ENCODE measurements at places on chromosomes 1 and 21. TPM values are rescaled to one million over a fixed set of nuclear protein-coding genes. Genes with fewer than 3 reads are reported as not detected.
A peak's percentile ranks its signal among the peaks of the same experiment; 100 is the strongest.

Gene SUSD4
- total RNA-seq: not detected

GRCh38 chr1:244092964-244093638, 42.0 kb downstream of the ZBTB18 start:
- no peak for DNase-seq

Gene AMY1B
- total RNA-seq: not detected

- DNase-seq: no peak
Observed at GRCh38 chr1:85607126-85607920, 26.8 kb downstream of the CCN1 start.

DNA sequence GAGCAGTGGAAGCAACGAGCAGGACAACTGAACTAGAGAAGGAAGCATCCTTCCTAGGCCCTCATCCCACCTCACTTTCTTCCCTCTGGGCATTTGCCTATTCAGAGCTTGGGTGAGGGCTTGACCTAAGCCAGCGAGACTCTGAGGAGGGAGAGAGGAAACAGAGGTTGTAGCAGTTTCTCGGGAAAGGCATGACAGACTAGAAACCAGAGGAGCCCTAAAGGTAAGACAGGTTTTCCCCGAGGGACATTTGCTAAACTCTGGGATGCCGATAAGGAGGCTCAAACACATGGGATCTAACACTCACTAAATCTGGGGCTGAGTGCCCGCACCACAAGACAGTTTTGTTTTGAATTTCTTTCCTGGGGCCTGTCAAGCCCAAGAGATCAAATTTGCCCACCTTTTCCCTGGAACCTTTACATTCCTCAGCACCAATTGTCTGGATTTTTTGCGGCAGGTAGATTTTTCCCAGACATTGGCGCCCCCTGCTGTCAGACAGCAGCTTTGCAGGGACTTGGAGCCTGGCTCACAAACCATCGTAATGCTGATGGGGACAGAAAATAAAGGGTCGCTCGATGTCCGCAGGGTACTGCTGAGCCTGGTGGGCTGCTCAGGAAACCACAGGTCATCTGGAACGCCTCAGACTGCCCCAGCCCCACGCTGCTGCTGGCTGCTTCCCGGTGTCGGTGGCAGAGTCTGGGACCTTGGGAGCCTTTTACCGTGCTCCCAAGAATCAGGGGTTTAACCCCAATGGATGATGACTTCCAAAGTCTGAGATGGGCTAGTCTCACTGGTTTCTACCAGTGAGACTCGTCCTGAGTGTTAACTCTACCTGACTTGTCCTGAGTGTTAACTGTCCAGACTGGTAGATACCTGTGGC, 23.4 kb upstream of the TSPAN2 start:
- no peak for DNase-seq

DNA sequence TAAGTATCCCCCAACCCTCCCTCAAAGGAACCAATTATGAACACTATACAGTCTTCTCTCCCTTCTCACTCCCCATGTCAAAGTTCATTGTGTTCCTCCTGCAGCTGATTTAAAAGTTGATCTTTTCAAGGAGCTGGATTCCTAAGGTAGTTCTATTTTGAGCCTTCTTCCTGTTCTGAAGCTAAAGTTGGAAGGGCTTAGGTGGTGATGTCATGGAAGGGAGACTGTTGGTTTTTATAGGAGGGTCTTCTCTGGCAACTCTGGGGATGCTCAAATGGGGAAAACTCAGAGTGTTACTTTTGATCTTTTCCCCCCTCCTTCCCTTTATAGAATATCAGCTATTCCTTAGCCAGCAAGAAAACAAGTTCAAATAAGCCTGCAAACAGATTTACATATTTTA, 83.0 kb upstream of the AK4 start:
- no peak for DNase-seq

- no peak for DNase-seq
Observed at GRCh38 chr1:169321539-169321938, 46.1 kb downstream of the NME7 start.

Gene SIK1
- total RNA-seq: 1.4 TPM

DNA sequence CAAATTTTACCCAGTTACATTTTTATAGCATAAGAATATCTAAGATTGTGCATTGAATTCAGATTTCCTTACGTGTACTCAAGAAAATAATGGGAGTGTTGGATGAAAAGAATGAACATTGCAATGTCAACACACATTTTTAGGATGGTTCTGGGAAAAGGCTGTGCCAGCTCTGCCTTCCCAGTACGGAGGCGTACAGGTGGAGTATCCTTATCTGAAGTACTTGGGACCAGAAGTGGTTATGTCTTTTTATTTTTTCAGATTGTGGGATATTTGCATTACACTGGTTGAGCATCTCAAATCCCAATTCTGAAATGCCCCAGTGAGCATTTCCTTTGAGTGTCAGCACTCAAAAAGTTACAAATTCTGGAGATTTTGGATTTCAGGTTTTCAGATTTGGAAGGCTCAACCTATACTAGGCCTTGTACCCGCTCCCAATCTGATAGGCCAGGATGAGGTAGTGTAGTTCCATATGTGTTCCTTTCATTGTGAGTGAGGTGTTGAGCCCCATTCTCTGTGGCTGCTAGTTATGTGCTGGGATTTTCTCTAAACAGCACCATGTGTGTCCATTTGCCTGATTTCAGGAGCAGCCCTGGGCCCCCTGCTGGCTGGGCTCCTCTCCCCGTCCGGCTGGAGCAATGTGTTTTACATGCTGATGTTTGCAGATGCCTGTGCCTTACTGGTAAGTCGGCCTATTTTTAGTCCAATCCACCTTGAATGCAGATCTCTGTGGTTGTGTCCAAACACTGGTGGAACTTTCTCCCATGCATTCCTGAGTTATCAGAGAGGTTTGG, 60.8 kb downstream of the SLC37A1 start:
- no peak for DNase-seq

- no peak for DNase-seq
Observed at GRCh38 chr1:8462371-8462892, 144.5 kb downstream of the SLC45A1 start.

DNA sequence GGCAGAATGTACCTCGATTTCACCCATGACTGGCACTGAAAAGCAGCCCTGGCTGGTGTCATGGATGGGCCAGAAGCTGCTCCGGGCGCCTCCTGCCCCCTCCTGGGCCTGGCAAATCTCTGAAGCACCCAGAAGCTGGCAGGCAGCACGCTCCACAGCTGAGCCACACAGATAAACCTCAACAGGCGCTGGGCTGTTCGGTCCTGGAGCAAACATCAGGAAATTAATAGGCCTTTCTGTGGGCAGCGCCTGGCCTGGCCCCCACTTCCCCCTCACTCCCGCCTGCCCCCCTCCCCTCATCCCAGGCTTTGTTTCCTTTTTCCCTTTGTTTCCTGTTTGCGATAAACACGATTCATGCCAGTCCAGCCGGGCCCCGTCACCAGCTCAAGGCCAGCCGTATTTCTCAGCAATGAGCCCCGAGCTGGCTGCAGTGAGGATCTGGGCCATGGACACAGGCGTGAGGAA, 20.1 kb upstream of the DISP3 start:
- no peak for DNase-seq

Gene PDZK1
- total RNA-seq: not detected

GRCh38 chr1:160884579-160884978, 401 bp downstream of the ITLN1 start:
- DNase-seq: no peak

DNA sequence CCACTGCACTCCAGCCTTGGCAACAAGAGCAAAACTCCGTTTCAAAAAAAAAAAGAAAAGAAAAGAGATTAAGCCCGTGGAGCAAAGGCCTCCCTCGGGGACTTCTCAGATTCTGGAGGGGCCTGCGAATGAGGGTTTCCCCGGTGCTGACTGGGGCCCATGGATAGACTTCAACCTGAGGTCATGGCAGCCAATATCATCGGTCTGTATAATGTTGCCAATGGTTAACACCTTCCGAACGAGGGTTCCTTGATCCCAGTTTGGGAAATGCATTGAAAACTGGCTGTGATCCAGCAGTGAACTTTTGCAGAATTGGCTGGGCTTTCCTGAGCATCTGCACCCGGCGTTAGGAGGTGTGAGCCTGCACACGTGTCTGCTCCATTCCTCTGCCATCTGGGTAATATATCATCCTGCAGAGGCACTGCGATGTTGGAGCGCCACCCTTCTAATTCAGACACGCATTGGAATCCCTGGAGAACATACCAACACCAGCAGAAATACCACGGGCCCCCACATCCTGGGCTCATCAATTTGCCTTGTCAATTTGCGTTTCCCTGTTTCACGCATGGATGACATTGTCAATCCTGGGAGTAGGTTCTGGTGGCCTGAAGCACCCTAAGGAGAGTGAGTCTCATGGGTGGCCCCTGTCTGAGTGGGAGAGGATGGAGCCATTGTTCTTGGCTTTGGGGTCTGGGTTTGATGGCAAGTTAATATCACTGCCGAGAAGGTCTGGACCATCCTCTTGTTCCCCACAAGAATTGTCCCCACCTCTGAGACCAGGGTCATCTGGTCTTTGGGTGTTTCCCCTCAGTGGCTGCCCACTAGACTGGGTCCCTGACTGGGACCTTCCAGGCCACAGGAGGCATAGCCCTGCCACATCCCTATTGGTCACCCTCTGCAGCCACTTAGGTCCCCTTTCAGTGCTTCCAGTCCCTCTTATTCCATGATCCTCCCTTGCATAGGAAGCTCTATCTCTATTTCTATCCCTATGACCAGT, 441.0 kb downstream of the PTPRU start:
- peak; percentile 51 for DNase-seq

Gene SNRPE
- total RNA-seq: 5.1 TPM

GRCh38 chr1:241837901-241838300, 10.1 kb upstream of the EXO1 start:
- DNase-seq: no peak

DNA sequence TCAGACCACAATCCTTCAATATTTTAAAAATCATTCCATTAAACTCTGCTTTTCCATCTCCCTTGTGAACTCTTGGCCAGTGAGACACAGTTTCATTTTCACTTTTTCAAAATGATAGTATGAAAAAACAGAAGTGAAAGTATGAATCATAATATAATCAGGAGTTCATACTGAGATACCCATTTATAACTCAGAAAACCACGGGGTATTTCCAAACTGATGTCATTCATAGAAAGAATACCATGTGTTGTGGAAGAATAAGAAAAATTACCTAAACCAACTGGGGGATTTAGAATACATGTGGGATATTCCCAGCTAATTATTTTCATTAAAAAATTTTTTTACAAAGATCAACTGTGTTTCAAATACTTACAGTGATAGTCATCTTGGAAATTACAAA, 149.9 kb downstream of the MRPL39 start:
- no peak for DNase-seq

DNA sequence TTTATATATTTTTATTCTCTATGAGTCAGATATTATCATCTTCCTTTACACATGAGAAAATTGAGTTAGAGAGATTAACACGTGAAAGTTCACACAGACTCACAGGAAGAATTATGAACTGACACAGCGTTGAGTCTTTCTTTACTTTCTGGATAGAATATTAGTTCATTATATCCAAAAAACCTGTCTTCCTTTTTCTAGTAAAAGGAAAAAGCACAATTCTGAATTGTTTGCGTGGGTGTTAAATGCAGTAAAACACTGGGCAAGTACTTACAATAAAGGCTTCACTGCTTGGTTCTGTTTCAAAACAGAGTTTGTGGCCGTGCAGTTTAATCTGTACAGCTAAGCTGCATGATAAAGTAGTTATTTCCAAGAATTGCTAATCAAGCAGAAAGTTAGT, 10.8 kb downstream of the MAGI3 start:
- DNase-seq: no peak

Gene LDLRAD1
- total RNA-seq: not detected

DNA sequence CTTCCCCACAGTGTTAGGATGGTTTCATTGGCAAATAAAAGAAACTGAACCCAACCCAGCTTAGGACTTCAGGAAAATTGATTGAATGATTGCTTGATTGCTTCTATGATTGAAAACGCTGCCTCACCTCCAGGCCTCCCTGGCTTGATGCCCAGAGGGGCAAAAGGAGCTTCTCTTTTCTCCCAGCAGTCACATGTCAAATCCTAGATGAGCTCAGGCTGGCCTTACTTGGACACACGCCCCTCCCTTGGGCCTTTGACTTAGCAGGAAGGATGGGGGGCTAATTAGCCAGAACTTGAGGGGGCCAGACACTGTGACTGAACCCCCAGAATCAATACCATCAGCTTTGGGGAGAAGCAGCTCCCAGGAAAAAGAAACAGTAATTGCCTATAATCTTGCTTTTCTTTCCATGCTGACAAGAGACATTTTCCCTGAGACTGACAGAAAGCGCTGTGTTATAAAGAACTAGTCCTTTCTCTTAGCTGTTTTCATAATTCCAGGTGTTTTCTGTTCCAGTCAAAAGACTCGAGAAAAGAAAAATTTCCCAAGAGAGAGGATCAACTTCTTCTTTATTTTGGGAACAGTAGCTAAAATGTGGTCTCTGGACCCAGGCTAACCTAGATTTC, 50.8 kb upstream of the ATP5PO start:
- no peak for DNase-seq

- DNase-seq: no peak
Observed at GRCh38 chr1:204377800-204378668, 18.3 kb upstream of the PLEKHA6 start.

Gene OR2T29
- not detected for total RNA-seq

DNA sequence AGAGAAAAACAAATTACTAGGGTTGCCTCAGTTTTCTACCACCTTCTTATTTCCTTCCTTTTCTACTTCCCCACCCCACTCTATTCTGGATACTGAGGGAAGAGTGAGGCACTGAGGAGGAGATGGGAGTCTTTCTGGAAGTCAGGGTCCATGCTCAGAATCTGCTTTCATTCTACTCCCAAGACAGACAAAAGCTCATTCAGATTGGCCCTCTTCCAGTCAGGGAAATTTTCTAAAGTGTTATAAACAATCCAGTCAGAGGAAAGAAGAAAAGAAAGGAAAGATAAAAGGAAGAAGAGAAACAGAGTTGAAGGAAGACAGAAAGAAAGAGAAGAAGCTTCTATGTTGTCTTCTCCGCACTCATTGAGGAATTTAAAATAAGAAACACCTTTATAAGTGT, 228.6 kb downstream of the COP1 start:
- no peak for DNase-seq

- no peak for DNase-seq
Observed at GRCh38 chr1:119253366-119253765, 112.9 kb upstream of the WARS2 start.

Gene GREM2
- total RNA-seq: not detected

GRCh38 chr1:96698342-96698983, 23.1 kb upstream of the PTBP2 start:
- DNase-seq: no peak

Gene NEXN
- total RNA-seq: 38.2 TPM

DNA sequence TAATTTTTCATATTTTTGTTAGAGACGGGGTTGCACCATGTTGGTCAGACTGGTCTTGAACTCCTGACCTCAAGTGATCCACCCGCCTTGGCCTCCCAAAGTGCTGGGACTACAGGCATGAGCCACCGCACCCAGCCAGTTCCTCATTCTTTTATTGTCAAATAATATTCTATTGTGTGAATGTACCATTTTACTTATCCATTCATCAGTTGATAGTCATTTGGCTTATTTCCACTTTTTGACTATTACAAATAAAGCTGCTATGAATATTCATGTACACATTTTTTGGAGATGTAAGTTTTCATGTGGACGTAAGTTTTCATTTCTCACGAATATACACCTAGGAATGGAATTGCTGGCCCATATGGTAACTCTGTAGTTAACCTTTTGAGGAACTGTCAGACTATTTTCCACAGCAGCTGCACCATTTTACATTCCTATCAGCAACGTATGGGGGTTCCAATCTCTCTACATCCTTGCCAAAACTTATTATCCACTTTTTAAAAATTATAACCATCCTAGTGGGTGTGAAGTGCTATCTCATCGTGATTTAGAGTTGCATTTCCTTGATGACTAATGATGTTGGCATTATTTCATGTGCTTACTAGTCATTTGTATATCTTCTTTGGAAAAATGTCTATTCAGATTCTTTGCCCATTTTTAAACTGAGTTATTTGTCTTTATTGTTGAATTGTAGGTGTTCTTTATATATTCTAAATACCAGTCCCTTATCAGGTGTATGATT, 12.7 kb downstream of the PACC1 start:
- DNase-seq: no peak

All from ascending aorta (tissue), 2 donors.